ENCODE measurements at places on chromosomes 2 and 18.

GRCh38 chr2:51085420-51086068 is 53.6 kb upstream of the NRXN1 start:
- no peak for DNase-seq

DNA sequence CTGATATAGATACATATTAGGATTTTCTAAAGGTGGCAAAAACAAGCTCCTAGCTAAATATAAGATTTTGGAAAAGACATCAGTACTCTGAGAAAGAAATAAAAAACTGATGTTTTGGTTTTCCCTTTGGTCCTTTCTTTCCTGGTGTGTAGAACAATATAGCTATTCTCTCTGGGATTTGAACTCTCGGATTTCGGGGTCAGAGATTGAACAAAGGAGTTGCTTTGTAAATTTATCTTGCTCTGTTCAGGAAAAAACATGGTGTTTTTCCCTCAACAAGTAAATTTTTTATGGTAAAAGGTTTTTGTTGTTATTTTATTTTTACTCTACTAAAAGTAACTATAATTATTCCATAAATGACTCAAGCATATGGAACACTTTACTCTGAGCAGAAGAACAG is 889.3 kb downstream of the ERBB4 start:
- DNase-seq = no peak

GRCh38 chr2:217105733-217106649 is 246.1 kb upstream of the TNP1 start:
- DNase-seq = no peak

DNA sequence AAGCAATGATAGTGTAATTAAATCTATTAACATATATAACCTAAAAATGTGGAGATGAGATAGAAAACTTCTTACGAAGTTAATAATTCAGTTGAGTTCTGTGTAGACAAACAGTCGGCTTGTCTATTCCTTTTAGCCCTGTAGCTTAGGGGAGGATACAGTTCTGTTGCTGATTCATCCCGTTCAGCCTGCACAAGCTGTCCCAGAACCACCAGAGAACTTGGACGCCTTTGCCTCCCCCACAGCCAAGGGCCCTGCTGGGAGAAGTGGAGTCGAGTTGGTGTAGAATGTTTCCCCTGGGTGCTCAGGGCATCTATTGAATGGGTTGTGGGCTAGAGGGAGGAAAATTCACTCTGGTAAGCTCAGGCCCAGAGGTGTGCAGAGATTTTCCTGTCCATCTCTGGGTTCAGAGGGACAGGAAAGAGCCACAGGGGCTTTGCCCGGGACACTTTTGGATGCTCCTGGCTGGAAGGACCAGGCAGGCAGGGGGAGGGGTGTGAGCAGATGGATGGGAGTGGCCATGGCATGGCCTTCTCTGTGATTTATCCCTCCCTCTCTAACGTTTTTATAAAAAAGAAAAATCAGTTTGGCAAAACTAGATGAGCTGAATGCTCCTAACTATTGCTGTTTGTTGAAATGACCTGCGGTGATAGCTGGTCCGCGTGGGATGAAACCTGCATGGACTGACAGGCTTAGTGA is 42.8 kb upstream of the GALR1 start:
- DNase-seq = no peak

GRCh38 chr2:61632276-61633169 is 94.4 kb upstream of the XPO1 start:
- DNase-seq = no peak

- no peak for DNase-seq
These were observed 65.3 kb upstream of the RIT2 start for GRCh38 chr18:43180814-43181213.

DNA sequence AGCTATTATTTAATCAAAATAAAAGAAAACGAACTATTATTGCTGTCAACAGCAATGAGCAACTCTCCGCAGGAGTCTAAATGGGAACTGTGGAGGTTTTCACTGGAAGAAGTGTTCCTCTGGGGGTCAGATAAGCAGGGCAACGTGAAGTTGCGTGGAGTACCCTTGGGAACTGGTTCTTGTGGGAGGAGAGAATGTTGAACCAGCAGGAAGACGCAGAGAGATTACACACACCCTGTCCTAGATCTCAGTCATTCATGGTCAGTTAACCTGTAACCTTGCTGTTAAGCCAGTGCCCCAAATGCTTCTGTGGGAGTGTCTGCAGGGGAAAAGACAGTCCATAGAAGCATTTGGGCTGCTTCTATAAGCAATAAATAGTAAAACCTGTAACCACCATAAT is 20.4 kb upstream of the CABLES1 start:
- DNase-seq = no peak

DNA sequence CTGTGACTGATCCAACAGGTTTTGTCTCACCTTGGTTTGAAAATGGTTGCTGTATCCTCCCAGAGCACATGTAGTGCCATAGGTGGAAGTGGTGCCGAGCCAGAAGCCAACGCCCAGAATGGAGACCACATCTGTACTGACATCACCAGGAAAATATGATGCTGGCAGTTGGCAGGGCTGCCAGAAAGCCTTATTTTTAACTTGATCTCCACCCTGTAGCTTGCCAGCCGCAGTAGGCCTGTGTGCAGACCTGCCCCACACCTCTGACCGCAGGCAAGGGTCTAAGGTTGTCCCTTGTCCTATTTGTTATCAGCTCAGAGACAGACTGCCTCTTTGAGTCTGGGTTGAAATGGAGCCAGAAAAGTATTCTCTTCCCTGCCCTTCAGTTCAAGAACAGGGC is 123.5 kb upstream of the EML6 start:
- no peak for DNase-seq

DNA sequence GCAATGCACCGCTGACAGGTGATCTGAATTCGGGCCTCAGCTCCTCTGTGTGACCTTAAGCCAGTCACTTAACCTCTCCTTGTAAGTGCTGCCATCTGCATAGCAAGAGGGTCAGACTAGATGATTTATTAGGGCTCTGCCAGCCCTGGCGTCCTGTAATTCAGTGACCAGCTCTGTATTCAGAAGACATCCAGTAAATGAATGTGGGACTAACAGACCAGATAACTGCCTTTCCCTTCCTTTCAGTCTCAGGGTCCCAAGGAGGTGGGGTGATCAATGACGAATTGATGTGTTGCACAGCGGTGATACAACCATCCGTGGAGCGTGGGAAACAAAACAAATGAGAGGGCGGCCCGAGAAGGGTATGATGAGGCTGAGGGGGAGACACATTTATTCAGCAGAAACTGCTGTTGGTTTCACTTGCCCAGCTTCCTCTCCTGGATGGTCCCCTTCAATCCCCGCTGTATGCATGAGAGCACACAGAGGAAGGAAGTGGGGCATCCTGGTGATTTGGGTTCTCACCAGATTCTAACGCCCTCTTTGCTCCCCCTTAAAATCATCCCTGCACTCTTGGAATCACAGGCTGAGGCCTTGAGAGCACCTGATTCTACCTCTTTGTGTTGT is 92.8 kb downstream of the VIT start:
- DNase-seq = no peak

- no peak for DNase-seq
These were observed 18.6 kb downstream of the CAPN10 start for GRCh38 chr2:240604939-240605716.

GRCh38 chr18:6452194-6452593 is 37.5 kb upstream of the L3MBTL4 start:
- no peak for DNase-seq

GRCh38 chr2:45964223-45964841 is 312.9 kb downstream of the PRKCE start:
- no peak for DNase-seq

- no peak for DNase-seq
These were observed 174.4 kb downstream of the NCKAP5 start for GRCh38 chr2:133393895-133394294.

- no peak for DNase-seq
These were observed 3.2 kb downstream of the GLI2 start for GRCh38 chr2:120738786-120739437.

DNA sequence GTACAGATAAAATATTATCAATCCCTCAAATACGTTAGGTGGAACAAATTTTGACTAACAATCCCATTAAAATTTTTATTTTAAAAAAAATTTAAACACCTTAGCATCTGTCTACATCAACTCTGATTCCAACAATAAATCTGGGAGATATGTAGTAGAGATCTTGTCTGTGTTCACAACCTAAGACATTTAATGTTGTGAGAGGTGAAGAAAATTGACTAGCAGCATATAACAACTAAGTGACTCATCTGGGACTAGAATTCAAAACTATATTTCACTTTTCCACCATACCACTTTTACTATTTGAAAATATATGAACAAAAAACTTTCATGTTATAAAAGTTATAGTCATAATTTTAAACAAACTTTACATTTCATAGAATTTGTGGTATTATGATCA is 97.9 kb downstream of the ATAD2B start:
- no peak for DNase-seq

GRCh38 chr2:176682278-176682677 is 413.0 kb downstream of the MTX2 start:
- DNase-seq = no peak

- no peak for DNase-seq
These were observed 55.2 kb upstream of the BCL11A start for GRCh38 chr2:60608679-60609078.

- no peak for DNase-seq
These were observed 226.8 kb upstream of the CHST9 start for GRCh38 chr18:27411911-27412310.

GRCh38 chr2:8554296-8554806 is 127.5 kb upstream of the ID2 start:
- no peak for DNase-seq

GRCh38 chr2:46842876-46843275 is 72.7 kb downstream of the MCFD2 start:
- DNase-seq = no peak

DNA sequence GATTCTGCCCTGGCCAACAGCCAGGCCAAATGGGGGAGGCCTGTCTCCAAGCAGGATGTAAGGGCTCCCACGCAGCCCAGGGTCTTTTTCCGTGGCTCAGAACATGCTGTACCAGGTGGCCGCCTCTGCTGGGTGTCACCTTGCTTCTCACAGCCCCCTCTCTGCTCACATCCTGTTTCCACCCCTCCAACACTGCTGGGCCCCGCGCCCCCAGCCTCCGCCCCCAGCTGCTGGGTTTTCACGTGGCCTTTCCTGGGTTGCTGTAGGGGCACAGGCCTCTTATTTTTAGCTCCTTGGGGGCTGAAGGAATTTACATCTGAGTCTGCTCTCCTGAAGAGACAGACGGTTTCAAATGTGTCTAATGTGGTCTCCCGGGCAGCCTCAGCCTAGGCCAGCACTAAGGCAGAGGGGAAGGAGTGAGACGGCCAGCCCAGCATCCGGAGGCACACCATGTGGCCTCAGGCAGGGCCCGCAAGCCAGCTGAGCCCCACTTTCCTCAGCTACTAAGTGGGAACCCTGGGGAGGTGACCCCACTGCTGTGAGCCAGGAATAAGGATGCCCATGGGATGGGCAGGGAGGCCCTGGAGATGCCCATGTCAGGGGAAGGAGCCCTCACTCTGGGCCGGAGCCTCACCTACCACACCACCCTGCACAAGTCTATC is 18.7 kb upstream of the DUSP2 start:
- no peak for DNase-seq

DNA sequence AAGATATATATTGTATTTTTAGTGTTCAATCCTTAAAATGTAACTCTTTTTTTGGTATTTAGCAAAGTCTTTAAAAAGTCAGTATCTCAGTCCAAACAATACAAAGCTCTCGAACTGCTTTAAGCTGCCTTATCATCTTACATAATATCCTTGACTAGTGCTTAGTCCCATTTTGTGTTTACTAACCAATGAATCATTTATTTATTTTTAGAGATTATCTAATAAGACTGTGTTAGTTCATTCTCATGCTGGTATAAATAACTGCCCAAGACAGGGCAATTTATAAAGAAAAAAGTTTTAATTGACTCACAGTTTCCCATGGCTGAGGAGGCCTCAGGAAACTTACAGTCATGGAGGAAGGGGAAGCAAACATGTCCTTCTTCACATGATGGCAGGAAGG is 248.3 kb upstream of the KYNU start:
- DNase-seq = no peak

DNA sequence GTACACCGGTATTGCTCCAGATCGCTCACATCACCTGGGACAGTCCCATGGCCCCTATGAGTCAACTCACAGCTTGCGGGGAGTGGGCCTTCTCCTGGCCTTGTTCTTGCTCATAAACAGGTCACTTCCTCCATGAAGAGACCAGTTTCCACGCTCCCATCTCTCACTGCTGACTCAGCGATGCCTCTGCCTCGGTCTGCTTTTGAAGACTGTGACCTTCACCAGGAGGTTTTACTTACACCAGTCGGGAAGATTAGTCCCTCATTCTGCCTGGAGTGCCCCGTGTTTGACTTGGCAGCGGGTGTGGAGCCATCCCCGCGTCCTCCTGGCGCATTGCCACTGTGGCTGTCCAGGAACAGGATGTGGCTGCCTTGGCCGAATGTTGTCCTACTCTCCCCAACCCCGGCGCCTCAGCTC is 159.8 kb downstream of the RHBDD1 start:
- no peak for DNase-seq

DNA sequence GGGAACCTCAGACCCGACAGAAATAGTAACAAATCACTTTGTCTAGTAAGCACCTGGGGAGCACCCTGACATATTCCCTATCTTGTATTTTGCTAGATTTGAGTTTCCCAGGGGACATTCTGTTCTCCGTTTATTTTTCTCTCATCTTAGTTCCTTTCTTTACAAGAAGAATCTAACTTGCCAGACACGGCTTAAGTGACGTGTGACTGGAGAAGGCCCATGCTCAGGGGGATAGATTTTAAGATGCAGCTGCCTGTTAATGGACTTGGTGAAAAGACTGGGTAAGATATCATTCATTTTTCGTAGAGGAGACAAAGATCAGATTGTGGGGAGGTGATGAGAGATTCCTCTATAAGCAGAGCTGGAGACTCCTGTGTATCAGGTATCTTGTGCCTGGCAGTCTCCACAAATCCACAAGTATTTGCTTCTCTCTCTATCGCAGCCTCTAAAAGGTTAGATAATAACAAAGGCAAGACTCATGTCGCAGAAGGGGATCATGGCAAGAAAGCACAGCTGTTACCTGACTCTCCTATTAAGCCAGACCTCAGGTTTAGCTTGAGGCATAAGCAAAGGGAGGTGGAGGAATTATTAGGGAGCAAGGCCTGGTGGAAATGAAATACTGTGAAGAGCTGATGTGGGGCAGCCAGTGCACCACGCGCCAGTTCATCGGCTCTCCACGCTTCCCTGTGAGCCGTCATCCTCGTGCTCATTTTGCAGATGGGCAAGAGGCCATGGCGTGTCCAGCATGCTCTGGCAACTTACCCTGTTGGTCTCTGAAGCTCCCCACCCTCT is 347.2 kb upstream of the TNP1 start:
- DNase-seq = no peak

DNA sequence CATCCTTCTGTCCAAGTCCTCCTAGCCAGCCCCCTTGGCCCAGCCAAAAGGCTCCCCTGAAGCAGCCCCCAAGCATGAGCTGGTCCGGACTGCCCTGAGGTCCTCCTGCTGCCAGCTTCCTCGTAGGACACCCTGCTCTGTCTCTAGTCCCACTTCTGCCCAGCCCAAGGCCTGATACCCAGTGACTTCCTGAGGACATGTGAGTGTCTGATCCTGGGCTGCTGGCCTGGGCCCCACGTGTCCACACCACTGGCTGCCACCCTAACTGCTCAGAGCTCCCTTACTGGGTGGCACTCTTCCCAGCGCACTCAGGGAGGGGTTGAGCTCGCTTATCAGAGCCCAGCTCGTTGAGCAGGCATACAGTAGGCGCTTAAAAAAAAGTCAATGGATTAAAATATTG is 34.4 kb upstream of the PDIA6 start:
- DNase-seq = no peak

All from neural crest cell (in vitro differentiated cells).